ENCODE measurements at places on chromosomes 6 and 20.

- no peaks in the 10 kb centered on the region for H3K36me3 ChIP-seq
- no peak overlapping the region for H3K27ac ChIP-seq
- H3K27me3 ChIP-seq: peaks cover 93% of the 10 kb centered on the region
- no peak for DNase-seq
- no peak overlapping the region for H3K4me3 ChIP-seq
- no peaks in the 10 kb centered on the region for H3K4me1 ChIP-seq
Observed at GRCh38 chr6:100453701-100454521, 10.8 kb downstream of the SIM1 start.

DNA sequence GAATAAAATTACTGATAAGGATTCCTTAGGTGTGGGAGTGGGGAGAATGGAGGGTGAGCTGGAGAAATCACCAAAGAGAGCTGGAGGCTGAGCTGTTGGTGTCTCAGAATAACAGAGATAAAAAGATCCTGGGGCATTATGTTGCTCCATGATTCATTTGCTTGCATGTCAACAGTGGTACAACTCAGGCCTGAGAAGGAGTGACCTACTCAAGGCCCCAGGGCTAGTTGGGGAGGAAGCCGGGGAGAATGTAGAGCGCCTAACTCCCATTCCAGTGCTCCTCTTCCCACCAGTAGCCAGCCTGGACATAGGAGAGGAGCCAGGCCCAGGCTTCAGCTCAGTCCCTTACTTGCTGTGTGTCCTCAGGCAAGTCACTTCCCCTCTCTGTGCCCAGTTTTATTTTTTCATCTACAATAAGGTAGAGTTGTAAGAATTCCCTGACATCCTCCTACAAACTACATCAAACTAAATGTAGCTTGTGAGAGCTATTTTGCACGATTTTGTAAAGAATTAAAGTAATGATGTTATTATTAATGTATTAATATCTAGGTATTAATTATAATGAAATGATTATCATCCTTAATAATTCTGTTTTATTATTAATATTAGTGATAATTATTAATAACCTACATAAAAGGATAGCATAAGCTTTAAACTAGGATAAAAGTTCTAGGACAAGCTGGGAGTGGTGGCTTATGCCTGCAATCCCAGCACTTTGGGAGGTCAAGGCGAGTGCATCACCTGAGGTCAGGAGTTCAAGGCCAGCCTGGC lies 250.9 kb upstream of the SULF2 start:
- no peaks in the 10 kb centered on the region for H3K4me1 ChIP-seq
- no peaks in the 10 kb centered on the region for H3K27me3 ChIP-seq
- H3K27ac ChIP-seq: no peak overlapping the region

DNA sequence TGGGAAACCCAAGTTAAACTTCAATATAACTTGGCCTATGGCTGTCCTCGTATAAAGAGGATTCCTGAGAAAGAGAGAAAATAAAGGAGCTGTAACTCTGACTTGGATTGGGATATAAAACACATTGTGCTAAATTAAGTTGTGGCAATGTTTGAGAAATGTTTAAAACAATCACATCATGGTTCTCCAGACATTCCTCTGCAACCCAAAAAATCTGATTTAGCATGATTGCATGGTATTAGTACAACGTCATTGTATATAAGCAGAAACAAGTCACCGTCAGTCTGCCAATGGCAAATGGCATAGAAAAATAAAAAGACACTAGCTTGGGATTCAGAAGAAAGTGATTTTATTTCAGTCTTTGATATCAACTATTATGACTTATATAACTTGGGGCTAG lies 140.2 kb upstream of the FAM83B start:
- no peaks in the 10 kb centered on the region for H3K36me3 ChIP-seq
- no peaks in the 10 kb centered on the region for H3K27me3 ChIP-seq
- no peak overlapping the region for H3K4me3 ChIP-seq
- no peak overlapping the region for H3K27ac ChIP-seq
- DNase-seq: no peak

DNA sequence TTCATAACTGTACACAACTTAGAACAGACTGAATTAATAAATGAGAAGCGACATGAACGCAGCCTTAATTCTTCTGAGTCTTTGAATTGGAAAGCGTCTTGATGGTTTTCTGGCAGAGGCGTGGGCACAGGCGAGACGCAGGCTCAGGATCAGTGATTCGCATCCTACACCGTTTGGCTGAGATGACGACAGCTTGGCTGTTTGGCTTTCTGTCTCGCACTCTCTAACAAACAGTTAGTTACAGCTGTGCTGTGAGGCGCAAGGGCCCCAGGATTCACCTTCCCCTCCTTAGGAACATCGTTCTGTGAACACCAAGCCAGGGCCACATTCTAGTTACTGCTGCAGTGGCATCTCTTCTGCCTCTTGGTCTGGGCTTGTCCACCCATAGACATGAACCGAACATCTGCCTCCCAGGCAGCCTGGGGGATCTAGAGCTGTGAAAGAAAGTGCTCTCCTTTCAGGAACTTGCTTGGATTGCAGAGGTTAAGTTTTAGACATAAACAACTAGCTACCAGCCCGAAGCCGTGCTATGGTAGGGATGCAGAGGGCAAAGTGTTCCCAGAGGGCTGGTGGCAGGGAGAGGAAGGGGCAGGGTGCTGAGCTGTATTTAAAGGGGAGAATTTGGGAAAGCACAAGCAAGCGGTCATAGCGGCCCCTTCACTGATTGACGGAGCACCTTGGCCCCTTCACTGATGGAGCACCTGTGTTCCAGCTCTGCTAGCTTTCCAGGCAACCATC lies 49.6 kb downstream of the TCP11 start:
- H3K27me3 ChIP-seq: no peaks in the 10 kb centered on the region
- no peaks in the 10 kb centered on the region for H3K4me1 ChIP-seq
- no peak overlapping the region for H3K27ac ChIP-seq
- peaks cover 55% of the 10 kb centered on the region for H3K36me3 ChIP-seq
- H3K4me3 ChIP-seq: no peak overlapping the region
- no peak for DNase-seq

DNA sequence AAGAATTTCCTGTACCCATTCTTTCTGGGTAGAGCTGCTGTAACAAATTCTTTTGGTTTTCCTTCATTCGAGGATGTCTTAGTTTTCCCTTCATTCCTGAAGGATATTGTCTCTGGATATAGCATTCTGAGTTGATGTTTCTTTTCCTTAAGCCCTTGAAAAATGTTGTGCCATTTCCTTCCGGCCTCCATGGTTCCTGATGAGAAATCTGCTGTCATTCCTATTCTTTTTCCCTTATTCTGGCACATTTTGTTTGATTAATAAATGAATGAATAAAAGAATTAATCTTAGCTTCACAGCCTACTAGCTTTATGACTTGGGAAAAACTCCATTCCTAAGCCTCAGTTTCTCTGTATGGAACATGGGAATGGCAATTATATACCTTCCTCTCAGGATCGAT lies 173.1 kb downstream of the EYA2 start:
- no peak overlapping the region for H3K4me3 ChIP-seq
- no peak for DNase-seq
- H3K27ac ChIP-seq: no peak overlapping the region
- no peaks in the 10 kb centered on the region for H3K27me3 ChIP-seq
- no peaks in the 10 kb centered on the region for H3K36me3 ChIP-seq

DNA sequence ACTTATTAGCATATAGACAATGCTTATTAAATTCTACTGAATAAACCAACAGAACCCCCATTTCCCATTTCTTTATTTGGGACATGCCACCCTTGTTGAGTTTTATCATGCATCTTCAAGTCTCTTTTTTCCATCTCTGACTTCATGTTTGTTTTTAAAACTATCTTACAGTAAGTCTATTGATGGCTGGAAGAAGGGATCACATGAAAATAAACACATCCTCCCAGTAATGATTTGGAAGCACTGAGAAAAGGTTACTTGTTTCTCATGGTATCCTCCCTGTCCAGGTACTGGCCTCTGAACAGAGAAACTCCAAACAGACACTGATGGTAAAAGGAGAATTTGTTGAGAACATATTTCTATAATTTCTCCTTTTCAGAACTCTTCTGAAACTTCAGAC lies 74.9 kb downstream of the KIF13A start:
- DNase-seq: no peak
- peaks cover 35% of the 10 kb centered on the region for H3K4me1 ChIP-seq
- no peak overlapping the region for H3K27ac ChIP-seq
- no peaks in the 10 kb centered on the region for H3K36me3 ChIP-seq
- H3K27me3 ChIP-seq: no peaks in the 10 kb centered on the region
- H3K4me3 ChIP-seq: no peak overlapping the region

DNA sequence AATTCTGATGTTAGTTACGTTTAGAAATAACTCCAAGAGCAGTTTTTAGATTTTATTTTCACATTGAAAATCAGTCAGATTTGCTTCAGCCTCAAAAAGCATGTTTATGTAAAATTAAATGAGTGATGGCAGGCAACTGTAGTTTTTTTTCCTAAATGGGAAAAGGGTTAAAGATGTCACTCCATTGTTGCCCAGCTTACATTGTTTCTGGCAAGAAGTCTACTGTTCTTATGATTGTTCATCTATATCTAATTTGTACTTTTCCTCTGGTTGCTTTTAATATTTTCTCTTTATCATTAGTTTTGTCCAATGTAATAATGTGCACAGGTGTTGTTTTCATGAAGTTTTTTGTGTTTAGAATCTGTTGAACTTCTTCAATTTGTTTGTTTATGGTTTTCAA lies 6.7 kb upstream of the TTK start:
- H3K27ac ChIP-seq: no peak overlapping the region
- DNase-seq: no peak
- H3K27me3 ChIP-seq: no peaks in the 10 kb centered on the region
- H3K36me3 ChIP-seq: no peaks in the 10 kb centered on the region

GRCh38 chr6:121865811-121866210 lies 430.4 kb downstream of the GJA1 start:
- H3K27ac ChIP-seq: no peak overlapping the region
- no peak for DNase-seq

DNA sequence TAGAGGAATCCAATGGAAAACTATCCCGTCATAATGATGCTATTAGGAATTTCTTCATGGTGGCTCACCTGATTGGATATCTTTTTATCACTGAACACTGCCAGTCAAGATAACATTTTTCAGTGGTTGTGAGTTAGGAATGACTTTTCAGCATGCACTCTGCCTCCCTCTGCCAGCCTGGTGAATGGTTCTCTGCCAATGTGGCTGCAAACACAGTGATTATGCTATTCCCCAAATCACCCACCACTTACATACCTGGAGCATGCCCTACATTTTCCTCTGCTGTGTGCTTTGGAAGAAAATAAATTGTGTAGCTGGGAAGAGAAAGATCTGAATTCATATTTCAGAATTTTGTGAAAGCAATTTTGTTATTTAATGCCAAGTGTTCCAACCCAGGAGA lies 102.6 kb upstream of the LAMP5 start:
- no peak overlapping the region for H3K4me3 ChIP-seq
- no peaks in the 10 kb centered on the region for H3K27me3 ChIP-seq
- DNase-seq: no peak
- H3K4me1 ChIP-seq: no peaks in the 10 kb centered on the region
- H3K27ac ChIP-seq: no peak overlapping the region

DNA sequence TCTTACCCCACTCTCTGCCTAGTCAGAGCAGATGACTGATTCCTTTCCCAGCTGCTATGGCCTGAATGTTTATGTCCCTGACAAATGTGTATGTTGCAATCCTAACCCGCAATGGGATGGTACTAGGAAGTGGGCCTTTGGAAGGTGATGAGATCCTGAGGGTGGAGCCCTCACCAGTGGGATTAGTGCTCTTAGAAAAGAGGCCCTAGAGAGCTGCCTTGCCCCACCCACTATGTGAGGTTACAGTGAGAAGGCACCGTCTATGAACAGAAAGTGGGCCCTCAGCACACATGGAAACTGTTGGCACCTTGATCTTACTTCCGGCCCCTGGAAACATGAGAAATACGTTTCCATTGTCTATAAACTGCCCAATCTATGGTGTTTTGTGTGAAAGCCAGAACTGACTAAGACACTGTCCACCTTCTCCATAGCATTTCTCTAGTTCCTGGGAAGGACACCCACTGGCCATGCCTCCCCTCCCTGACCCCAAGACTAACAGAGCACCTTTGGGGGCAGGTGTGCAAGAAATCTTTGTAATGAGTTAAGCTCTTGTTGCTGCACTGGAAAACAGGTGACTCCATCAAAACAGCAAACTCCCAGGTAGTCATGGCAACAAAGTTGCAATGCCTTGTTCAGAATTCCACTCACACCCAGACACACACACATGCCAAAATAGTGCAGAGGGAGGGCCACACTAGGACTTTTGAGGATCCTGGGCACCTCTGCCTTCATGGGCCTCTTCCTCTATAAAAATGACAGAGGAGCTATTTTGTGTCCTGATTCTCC lies 16.2 kb downstream of the GABRR2 start:
- H3K27ac ChIP-seq: no peak overlapping the region
- peak; percentile 37 for DNase-seq
- H3K4me3 ChIP-seq: no peak overlapping the region
- no peaks in the 10 kb centered on the region for H3K36me3 ChIP-seq

- peak overlapping the region; percentile 100 for H3K27ac ChIP-seq
- peak overlapping the region; percentile 28 for H3K4me3 ChIP-seq
- DNase-seq: no peak
- peaks cover 69% of the 10 kb centered on the region for H3K4me1 ChIP-seq
- no peaks in the 10 kb centered on the region for H3K36me3 ChIP-seq
Observed at GRCh38 chr20:23114448-23115082, 28.4 kb upstream of the CD93 start.

DNA sequence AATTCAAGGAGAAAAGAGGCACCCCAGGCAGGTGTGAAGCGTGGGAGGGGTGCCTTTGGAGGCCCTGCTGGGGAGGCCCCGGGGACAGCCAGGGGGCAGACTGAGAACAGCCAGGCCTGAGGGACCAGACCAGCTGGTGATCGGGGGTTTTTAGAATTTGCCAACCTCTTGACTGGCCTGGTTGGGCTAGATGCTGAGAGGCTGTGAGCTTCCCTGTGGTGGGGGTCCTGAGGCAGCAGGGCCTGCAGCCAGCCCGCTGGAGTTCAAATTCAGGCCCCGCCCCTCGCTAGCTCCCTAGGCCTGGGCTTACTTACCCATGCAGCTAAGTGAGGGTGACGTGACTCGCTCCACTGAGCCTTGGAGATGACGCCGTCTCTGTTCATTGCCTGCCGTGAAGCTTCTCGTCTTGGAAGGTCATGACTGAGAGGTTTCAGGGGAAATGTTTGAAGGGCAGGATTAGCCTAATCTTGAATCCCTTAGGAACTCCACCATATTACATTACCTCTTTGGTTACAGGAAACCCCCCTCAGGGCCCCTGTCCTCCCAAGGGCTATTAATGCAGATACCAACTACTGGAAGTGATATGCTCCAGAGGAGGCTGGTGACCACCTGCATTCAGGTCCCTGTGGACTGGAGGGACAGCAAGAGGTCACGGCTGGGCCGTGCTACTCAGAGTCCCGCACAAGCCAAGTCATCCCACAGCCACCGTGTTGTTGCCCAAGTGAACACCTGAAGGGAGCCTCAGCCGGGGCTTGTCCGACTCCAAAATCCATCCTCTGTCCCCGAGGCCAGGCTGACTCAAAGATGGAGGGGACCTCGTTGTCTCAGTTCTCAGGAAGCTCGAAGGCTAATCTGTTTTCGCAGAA lies 73.9 kb upstream of the DUSP22 start:
- peaks cover 30% of the 10 kb centered on the region for H3K4me1 ChIP-seq
- H3K4me3 ChIP-seq: no peak overlapping the region
- no peak overlapping the region for H3K27ac ChIP-seq
- no peaks in the 10 kb centered on the region for H3K36me3 ChIP-seq
